ENCODE measurements at places on chromosomes 2 and 18. TPM values are rescaled to one million over a fixed set of nuclear protein-coding genes. Genes with fewer than 3 reads are reported as not detected.

GRCh38 chr18:53644799-53645471, 579.5 kb downstream of the MBD2 start:
- DNase-seq: no peak

DNA sequence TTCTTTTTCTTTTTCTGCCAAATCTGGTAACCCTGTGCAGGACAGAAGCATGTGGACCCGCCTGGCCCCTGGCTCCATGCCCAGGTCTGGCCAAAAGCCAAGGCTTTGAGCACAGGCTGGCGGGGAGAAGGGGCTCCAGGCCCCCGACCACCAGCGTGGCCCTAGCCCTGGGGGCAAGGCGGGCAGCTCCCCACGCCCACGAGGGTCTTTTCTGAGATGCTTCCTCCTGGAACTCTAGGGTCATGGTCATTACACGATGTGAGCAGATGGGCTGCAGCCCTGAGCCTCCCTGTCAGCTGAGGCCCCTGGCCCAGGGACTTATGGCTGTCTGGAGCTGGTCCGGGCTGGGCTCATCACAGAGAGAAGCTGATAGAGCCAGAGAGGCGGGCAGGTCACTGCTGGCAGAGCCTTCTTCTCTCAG, 5.7 kb upstream of the OTOS start:
- no peak for DNase-seq

- no peak for DNase-seq
These were observed 202.4 kb upstream of the SIX2 start for GRCh38 chr2:45211636-45212035.

FAM237A gene
- total RNA-seq: not detected

DNA sequence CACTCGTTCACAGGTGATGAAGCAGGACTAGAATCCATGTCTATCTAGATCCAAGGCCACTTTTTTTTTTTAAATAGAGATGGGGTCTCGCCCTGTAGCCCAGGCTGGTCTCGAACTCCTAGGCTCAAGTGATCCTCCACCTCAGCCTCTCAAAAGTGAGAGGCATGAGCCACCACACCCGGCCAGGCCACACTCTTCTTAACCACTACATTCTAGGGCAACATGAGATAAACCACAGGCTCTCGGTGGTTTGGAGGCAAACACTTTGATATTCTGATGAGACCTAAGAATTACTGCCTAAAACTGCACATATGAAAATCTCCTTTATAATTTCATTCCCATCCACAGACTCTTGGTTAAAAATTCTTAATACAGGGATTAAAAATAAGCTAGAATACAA, 51.8 kb downstream of the USP34 start:
- DNase-seq: no peak

DNA sequence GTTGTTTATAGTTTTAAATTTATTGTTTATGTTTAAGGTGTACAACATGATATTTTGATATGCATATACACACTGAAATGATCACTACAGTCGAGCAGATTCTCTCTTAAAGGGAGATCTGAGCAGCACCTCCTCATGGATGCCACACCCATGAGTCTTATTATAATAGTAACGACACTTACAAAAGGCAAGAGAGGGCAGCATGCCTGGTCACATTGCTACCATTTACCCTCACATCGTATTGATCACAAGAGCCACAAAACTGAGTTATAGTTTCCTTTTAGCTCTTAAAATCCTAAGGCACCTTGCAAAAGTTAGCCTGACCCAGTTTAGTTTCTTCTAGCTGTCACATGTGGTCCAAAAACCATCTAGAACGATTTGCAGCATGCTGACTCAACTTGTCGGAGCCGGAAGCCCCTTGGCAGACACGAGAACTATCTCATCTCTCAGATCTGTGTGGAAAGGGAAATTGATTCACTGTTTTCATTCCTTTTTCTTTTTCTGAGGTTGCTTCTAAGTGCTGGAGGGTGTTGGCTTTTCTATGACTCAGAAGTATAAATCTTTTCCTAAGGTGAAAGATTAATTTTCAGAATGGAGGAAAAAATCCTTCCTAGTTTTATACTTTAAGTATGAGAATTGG, 85.3 kb downstream of the CDC42EP3 start:
- peak; percentile 91 for DNase-seq

DNA sequence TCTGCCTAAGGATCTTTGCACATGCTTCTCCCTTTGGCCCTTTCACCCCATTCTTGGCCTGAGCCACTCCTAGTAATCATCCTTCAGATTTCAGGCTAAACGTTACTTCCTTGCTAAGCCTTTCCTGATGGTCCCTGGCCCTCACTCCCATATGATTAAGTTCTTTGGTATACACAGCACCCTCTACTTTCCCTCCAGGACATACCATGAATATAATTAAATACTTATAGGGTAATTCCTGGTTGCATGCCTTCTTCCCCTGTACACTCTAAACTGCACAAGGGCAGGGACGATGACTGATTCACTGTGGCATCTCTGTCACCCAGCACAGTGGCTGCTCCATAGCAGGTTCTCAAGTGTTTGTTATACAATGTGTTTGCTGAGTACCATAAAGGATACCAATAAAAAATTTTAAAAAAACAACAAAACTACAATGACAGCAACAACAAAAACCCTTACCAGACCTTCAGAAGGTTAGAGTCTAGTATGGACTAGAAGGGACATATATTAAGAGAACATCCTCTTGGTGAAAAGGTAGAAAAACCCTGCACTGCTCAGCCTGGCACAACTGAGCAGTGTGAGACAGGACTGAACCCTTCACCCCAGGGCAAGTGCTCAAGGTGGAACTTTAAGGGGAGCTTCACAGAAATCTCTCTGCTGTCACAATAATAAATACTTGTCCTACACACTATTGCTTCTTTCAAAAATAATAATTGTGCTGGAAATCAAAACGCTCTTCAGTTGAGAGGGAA, 76.2 kb downstream of the AAK1 start:
- DNase-seq: peak; percentile 11

- DNase-seq: no peak
These were observed 42.4 kb upstream of the RPE start for GRCh38 chr2:209960045-209960444.

- peak; percentile 18 for DNase-seq
These were observed 630.5 kb upstream of the FANCL start for GRCh38 chr2:58871469-58872142.

- peak; percentile 57 for DNase-seq
These were observed 649 bp downstream of the ESCO1 start for GRCh38 chr18:21599585-21600525.

GRCh38 chr18:35158728-35159450, 81.9 kb upstream of the ZNF397 start:
- no peak for DNase-seq

DNA sequence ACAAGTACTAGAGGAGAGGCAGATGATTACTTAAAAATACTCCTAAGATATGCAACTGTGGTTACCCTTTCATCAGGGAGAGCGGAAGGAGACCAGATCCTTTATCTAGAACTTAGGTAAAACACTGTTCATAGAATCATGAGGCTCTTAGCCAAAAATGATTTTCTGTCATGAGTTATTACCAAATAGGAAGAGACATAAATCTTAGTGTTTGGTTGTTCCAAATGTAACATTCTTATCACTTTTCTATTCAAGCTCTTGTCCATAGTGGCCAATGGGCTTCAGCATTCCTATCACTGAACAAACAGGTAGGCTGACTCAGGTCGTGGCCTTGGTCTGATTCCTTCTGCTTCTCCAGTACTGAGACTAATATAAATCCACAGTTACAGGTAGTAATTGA, 38.5 kb downstream of the RPRD1A start:
- no peak for DNase-seq
